Fibroblast of skin of back (primary cell): ENCODE measurements at places on chromosomes 2 and 18.

GRCh38 chr2:163474889-163475288 is 260.9 kb downstream of the FIGN start:
- DNase-seq, result no peak

GRCh38 chr2:1847846-1848598 is 103.7 kb upstream of the PXDN start:
- no peak for DNase-seq

- DNase-seq, result no peak
Observed at GRCh38 chr2:24512404-24512803, 21.4 kb downstream of the NCOA1 start.

DNA sequence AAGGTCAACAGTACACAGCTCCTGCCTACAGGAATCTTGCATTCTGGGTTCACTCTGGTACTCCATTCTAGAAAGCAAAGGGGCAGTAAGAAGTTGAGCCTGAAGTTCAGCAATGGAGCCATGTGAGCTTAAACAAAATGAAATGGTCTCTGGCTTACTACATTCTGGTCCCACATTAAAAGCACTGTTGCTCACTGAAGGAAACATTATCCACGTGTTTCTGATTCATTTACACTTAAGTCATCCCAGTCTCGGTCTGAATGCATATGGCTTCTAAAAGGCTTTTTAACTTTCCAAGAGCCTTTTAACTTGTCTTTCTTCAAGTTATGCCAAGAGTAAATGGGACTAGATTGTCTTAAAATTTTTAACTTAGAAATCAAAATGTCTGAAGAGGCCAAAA is 177.8 kb downstream of the LNPK start:
- no peak for DNase-seq

- no peak for DNase-seq
Observed at GRCh38 chr2:207265332-207265731, 99.6 kb upstream of the KLF7 start.

DNA sequence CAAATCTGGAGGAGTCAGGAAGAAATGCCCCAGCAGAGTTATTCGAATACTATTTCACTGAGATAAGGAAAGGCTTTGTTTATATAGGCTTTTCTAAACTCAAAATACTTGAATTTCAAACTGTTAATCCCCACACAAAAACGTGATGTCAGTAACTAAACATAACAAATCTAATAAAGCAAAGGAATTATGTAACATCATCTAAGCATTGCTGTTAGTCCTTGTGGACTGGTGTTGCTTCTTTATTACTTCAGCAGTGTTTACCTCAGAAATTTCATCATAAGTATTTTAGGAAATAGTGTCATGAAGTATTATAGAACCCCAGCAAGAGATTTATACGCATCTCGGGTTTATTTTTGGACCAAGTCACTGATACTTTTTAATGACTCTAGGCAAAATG is 19.7 kb upstream of the SANBR start:
- peak; percentile 13 for DNase-seq

- peak; percentile 2 for DNase-seq
Observed at GRCh38 chr2:214135966-214136365, 274.9 kb upstream of the VWC2L start.

DNA sequence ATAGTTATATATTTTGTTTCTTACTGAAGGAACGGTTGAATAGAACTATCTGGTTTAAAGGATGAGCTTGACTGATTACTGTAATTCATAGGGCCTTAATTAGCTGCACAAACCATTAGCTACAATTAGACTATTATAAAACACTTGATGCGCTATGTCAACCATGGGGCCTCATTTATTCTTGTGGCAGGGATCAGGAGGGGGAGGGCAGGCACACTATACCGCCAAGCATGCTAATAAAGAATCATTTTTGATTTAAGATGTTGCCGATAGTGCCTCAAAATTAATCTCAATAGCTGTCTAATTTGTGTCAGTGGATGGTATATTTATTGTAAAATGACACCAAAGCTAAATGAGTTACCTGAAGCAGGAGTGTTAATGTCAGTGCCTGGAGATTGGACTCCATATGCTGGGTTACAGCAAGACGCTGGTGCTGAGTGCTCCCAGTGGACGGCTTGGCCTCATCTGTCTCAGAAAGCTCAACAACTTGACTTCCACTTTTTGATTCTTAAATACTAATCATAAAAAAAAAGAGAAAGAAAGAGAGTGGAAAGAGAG is 1007.0 kb upstream of the CELF4 start:
- DNase-seq, result no peak

GRCh38 chr2:191910518-191910917 is 63.6 kb upstream of the CAVIN2 start:
- DNase-seq, result peak; percentile 90

DNA sequence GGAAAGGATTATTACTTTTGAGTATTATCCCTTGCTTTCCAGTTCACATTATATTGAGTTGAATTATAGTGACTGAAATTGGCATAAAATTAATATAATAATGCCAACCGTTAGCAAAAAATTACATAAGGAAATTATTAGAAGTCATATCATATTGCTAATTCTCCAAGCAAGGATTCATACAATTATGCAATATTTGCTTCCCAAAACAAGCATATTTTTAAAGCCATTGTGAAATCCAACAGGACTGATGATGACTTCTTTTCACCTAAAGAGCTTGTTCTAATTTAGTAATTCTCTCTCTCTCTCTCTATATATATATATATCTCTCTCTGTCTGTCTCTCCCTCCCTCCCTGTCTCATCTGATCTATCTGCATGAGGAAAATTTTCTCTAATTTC is 283.5 kb downstream of the DSEL start:
- DNase-seq, result no peak

DNA sequence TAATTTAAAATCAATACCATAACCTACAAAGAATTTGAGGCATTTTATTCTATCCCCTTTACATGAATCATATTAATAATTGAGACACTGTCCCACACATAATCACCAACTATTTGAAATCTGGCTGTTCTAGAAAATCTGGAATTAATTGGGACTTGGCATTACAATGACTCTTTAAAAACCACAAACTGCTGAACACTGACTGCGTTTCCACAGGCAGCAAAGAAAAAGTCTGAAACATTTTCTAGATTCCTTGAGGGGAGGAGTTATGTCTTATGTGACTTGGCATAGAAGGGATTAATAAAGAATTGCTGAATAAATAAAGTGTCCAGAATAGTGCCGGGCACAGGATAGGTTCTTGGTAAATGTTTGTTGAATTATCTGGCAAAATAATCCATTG is 61.4 kb downstream of the GPR39 start:
- peak; percentile 89 for DNase-seq

- DNase-seq, result no peak
Observed at GRCh38 chr18:79487183-79487800, 91.6 kb downstream of the NFATC1 start.

DNA sequence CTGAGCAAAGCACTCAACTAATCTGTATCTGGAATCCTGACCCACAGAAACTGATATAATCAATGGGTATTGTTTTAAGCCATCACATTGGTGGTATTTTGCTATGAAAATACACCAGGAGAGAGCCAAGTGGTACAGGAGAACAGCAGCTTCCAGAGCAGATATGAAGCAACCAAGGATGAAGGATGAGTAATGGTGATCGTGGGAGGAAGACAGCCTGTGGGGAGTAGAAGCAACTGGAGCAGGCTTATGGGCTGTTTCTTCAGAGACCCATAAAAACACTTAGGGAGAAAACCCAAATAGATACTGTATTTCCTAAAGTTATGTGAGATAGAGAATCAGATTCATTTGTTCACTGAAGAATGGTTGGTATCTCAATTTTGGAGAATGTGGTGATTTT is 330.8 kb downstream of the NUP35 start:
- DNase-seq, result no peak

GRCh38 chr2:143162123-143162837 is 33.1 kb downstream of the ARHGAP15 start:
- peak; percentile 34 for DNase-seq

- peak; percentile 50 for DNase-seq
Observed at GRCh38 chr18:58135183-58135641, 91.2 kb downstream of the NEDD4L start.

DNA sequence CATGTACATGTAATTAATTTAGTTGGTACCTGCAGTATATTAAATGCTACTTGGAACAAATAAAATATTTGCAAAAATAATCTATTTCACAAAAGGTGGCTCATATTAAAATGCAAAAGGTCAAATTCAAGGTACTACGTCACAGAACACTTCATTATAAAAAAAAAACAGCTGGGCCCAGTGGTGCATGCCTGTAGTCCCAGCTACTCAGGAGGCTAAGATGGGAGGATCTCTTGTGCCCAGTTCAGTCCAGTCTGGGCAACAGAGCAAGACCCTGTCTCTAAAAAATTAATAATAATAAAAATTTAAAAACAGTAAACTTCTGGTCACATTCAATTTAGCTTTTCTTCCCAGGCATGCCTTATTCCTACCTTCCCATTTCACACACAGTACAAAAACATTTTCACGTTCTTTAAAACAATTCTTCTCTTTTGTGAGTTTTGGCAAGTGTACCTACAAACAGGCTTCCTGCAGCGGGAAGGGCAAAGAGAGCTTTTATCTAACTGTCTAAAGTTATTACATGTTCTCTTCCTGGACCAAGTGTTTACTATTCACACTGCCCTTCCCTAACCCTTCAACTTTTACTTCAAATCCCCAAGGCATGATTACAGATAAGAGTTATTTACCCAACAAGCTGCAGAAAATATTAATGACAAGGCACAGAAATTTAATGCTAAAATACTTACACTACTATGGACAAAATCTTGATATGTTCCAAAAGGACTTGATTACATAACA is 10.7 kb downstream of the BAZ2B start:
- DNase-seq, result no peak

GRCh38 chr2:86216575-86217555 is 17.6 kb downstream of the MRPL35 start:
- peak; percentile 82 for DNase-seq
